ENCODE measurements at places on chromosomes 2 and 18.

GRCh38 chr2:3076848-3077642 lies 300.6 kb downstream of the EIPR1 start:
- DNase-seq = peak; percentile 37

- no peak for DNase-seq
These were observed 205.5 kb upstream of the MYT1L start for GRCh38 chr2:2536416-2537056.

- DNase-seq = no peak
These were observed 286.2 kb downstream of the TMX3 start for GRCh38 chr18:68428661-68429060.

DNA sequence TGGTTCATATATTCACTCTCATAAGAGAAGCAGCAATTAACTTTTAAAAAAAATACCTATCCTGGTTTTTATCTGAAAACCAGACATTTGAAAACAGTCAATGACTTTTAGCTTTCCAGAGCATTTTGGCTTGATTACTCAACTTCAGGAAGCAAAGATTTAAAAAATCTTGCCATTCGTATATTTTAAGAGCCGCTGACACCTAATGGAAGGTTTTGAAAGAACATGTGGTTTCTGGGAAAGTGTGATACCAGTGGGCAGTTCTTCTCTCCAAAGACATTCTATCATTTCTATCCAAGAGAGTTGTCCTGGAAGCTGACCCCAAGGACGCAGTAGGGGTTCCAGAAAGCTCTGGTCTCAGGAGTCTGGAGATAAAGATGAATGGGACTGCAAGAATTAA lies 234.7 kb downstream of the TTC32 start:
- no peak for DNase-seq

DNA sequence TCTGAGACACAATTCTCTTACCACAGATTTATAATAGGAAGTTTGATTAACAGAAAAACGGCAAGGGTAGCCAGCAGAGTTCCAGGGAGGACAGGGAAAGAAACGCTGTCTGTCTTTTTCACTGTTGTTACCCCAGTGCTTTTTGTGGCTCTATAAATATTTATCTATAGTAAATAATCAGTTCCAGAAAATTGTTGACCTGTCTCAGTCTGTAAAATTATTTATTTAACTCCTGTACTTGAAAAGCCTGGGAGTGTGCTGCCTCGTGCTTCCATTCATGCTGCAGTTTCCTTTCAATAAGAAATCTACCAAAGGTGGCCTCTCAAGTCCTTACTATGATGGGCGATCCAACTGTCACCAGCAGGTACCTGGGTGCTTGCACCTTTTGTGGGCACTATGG lies 102.9 kb downstream of the ETAA1 start:
- DNase-seq = no peak

All from NCI-H524 treated with DMSO at 0.1 percent for 48 hours (cell line).